A549 treated with AZD2906 at 1 μM for 4 hours (cell line): ENCODE measurements at places on chromosomes 2 and 18. TPM values are rescaled to one million over a fixed set of nuclear protein-coding genes. Genes with fewer than 3 reads are reported as not detected.

The TRAF3IP1 gene
- 9.7 to 15.2 TPM (median 12.7 TPM) in 5 replicates for total RNA-seq

The ZSWIM2 gene
- not detected in 5 replicates for total RNA-seq

The CCL20 gene
- 3.5 to 6.9 TPM (median 5.9 TPM) in 5 replicates for total RNA-seq

The CTAGE1 gene
- not detected in 5 replicates for total RNA-seq

The NPPC gene
- total RNA-seq, result 0.24 to 0.70 TPM (median 0.34 TPM) in 4 of 5 replicates, not detected in the other

The IL36G gene
- total RNA-seq, result not detected in 5 replicates

The MBD2 gene
- total RNA-seq, result 53.2 to 74.5 TPM (median 55.2 TPM) in 5 replicates

The RAB31 gene
- 15.0 to 27.7 TPM (median 19.1 TPM) in 5 replicates for total RNA-seq

The BCL2 gene
- 0.48 to 0.66 TPM (median 0.58 TPM) in 5 replicates for total RNA-seq

The ABCG8 gene
- not detected in 5 replicates for total RNA-seq

The SERPINB11 gene
- total RNA-seq, result 0.03 to 0.16 TPM in 2 of 5 replicates, not detected in the others

The LYPD6B gene
- total RNA-seq, result not detected in 5 replicates

The OTOF gene
- total RNA-seq, result 0.11 to 0.26 TPM (median 0.13 TPM) in 5 replicates

The RAX gene
- 0.01 TPM in 1 of 5 replicates, not detected in the others for total RNA-seq
